ENCODE measurements at places on chromosomes 3 and 15.

GRCh38 chr15:55685286-55685685, 57.7 kb downstream of the PRTG start:
- no peak for DNase-seq

- peak; percentile 15 for DNase-seq
Observed at GRCh38 chr3:43071313-43071893, 34.5 kb downstream of the POMGNT2 start.

DNA sequence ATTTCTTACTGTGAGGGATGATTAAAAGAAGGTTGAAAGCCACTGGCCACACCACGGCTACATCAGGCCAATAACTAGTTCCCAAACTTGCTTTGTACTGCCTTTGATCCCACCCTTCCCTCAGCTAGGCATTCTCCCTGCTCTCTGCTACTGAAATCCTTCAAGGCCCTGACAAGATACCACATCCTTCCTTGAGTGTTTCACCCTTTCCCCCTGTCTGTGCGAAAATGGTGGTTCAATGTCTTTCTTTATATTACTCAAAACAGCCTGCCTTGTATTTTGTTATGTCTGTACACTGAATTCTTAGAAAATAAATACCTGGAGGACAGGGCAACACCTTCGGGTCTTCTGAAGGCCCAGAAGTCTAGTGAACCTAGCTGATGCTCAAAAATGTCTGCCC, 932 bp upstream of the VPS8 start:
- DNase-seq: no peak

GRCh38 chr3:23835802-23836201, 30.0 kb downstream of the UBE2E1 start:
- DNase-seq: no peak

- no peak for DNase-seq
Observed at GRCh38 chr3:141384575-141384974, 16.3 kb downstream of the ZBTB38 start.

- DNase-seq: no peak
Observed at GRCh38 chr3:195173657-195174056, 97.3 kb downstream of the XXYLT1 start.

GRCh38 chr3:47495111-47495510, 18.4 kb downstream of the ELP6 start:
- DNase-seq: no peak

GRCh38 chr3:192514081-192514753, 213.1 kb downstream of the FGF12 start:
- DNase-seq: no peak

DNA sequence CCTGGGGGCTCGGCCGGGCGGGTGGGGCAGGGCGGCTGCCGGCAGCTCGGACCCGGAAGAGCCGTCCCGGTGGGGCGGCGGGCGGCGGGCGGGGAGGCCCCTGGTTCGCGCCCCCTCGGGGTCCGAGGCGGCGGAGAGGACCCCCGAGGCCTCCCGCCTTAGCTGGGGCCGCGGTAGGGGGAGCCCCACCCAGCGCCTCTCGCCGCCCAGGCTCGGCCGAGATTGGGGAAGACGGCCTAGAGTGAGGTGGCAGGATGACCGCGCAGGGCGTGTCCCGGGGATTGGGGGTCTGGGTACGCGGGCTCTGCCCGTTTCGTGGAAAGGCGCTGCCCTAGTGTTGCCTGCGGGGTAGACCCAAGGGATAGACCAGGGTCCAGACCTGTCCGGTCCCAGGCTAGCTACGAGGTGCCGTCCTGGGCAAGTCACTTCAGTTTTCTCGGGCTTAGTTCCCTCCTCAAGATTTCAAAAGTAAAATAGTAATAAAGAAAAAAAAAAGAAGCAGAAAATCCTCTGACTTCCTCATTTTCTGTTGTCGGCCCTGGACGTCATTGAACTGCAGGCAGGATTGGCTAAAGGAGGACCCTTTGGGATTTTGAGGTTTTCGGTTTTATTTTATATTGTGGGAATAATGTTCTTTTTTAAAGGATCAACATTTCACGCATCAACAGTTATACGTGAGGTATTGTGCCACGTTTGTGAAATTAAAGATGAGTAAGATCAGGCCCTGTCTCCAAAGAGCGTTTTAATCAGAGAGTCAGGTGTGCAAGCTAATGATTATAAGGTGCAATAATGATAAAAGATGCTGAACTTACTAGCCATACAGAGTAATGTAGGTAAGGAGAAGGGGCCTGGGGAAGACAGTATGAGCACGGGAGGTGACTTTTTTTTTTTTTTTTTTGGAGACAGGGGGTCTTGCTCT, 679 bp downstream of the IQGAP1 start:
- DNase-seq: peak; percentile 42

DNA sequence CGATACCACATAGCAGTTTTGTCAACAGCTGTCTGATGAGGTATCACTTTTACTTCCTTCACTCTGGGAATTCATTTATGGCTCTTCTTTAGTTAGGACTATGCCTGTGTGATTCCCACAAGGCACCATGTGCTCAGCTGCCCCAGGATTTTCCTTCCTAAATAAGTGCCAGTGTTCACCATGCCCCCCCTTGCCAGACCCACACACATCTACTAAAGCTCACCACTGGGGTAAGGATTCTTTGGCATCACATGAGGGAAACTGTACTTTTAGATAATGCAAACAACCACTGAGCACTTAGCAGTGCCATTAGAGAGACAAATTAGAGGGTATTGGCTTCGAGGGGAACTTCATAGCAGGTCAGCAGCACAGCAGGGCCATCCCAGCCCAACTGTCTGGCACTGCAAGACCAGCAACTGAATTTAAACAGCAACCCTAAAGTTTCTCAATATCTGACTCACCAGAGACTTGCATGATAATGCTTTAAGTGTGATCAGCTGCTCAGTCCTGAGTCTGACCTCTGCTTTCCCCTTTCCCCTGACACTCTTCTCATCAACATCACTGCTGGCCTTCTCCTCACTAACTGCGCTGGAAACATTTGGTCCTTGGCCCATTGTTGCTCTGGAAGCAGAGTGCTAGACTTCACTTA, 114.3 kb downstream of the STAC start:
- no peak for DNase-seq
